Hematopoietic multipotent progenitor cell treated with erythropoietin and hydrocortisone succinate and interleukin-3 and kit ligand, for 6 days (in vitro differentiated cells): ENCODE measurements at places on chromosomes 1 and 21.

DNA sequence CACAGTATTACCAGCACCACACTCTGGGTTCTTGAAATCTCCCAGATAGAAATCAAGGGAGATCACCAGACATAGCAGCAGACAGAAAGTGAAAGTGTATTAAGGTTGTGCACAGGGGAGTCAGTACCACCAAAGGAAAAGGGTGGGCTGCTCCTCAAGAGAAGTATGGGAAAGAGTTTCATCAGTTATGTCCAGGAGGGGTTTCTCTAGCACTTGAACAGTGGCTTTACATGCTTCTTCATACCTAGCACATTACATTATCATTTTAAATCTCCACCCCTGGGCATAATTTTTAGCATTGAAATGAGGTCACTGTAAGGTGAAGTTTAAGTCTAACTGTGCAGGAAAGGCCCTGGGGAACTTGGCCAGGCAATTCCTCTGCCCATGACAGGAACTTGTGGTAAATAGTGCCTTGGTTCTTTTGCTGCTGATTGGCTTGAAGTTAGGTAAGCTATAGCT lies 601.0 kb downstream of the NUF2 start:
- peak; percentile 26 for DNase-seq

GRCh38 chr1:34529935-34530859 lies 224.7 kb upstream of the GJB5 start:
- no peak for DNase-seq

- no peak for DNase-seq
These were observed 192.9 kb downstream of the PCP4 start for GRCh38 chr21:40060083-40060677.

- no peak for DNase-seq
These were observed 149.1 kb downstream of the ZNF281 start for GRCh38 chr1:200260597-200261335.

- no peak for DNase-seq
These were observed 21.8 kb upstream of the C2CD2 start for GRCh38 chr21:41975391-41976272.

DNA sequence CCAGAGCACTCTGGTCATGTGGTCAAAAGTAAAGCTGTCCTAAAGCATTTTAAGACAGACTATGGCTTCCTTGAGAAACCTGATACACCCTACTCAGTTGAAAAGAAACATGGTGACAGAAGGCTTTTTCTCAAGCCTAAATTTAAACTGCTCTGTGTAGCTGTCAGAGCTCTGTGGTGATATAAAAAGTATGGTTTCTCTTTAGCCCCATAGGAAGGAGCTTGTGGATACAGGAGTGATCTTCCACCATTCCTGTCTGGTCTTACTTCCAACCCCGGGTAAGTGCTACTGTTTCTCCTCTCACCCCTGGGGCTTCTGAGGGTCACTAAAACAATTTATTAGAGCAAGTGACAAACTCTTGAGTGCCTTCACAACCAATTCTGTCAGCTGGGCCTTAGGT lies 8.5 kb downstream of the TP53BP2 start:
- no peak for DNase-seq

DNA sequence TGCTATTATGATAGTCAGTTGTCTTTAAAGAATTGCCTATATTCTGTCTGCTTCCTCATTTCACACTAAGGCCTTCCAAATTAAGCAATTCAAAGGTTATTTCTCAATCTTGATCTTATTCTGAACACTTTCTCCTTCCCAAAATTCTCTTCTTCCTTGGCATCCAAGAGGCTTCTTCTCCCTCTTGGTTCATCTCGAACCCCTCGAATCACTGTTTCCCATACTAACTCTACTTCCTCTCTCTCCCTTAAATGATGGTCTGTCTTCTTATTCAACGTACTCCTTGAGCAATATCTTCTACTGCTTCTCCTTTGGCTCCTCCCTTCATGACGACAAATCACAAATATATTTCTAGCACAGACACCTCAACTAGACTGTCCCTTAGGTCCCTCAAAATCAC lies 4.5 kb downstream of the COPA start:
- DNase-seq, result peak; percentile 13

DNA sequence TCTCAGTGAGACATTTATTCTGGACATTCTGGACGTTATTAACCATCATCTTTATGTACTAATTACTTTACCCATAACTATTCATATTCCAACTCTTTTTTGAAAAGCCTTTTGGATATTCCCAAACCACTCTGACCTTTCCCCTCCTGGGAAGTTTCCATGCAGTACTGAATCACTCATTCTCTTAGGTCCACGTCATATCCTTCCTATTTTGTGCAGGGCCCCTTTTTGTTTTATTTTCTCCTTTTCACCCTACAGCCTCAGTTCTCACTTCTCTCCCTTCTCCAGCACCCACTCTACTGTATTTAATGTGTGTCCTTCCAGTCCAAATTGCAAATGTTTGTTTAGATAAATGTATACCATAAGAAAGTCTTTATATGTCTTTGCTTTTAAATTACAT lies 16.4 kb upstream of the ATP1A1 start:
- no peak for DNase-seq

- DNase-seq, result no peak
These were observed 33.7 kb downstream of the DHX9 start for GRCh38 chr1:182872881-182873280.

- peak; percentile 44 for DNase-seq
These were observed 4.0 kb upstream of the SAMSN1 start for GRCh38 chr21:14550135-14550534.

DNA sequence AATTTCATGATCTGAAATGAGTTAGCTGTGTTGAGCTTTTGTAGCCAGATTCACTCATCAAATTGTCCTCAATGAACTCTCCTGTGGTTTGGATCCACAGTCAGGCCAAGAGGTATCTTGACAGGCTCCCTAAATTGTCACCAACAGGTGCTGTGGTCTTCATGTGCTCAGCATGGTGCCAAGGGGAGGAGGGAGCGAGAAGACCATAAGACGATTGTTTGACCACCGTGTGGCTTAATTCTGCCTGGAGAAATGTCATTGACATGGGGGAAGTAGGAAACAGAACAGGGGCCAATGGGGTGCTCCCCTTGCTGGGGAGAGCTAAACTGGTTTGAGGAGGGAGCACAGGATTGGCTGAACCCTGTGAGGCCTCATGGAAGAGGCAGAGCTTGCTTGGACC lies 219.3 kb downstream of the KCNJ6 start:
- no peak for DNase-seq

- DNase-seq, result no peak
These were observed 608.7 kb upstream of the PLXNA2 start for GRCh38 chr1:208852911-208853310.

DNA sequence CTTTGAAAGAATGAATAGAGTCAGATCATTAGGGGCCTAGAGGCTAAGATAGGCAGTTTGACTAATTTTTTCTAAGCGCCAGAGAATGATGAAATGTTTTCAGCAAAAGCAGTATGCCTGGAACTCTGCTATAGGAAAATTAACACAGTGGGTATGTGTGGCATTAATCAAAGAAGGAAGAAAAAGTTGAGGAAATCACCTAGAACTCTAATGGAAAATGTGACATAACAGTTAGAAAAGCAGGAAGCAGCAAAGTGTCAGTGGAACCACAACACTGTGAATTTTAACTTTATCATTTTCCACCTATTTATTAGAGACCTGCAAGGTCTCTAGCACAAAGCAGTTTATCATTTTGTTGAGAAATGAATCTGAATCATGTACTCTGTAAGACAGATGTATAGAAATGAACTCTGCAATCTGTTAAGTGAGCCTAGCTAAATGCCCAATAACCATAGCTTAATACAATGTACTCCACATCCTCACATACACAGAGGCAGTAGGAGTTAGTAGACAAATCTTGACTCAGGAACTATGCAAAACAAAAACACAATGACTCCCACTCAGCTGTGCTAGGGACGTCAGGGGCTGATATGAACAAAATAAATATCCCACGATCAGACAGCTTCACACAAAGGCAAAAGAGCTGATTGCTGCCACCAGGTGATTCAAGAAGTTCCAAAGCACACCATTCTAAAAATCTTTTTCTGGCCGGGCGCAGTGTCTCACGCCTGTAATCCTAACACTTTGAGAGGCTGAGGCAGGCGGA lies 500.7 kb upstream of the NFIA start:
- DNase-seq, result no peak

DNA sequence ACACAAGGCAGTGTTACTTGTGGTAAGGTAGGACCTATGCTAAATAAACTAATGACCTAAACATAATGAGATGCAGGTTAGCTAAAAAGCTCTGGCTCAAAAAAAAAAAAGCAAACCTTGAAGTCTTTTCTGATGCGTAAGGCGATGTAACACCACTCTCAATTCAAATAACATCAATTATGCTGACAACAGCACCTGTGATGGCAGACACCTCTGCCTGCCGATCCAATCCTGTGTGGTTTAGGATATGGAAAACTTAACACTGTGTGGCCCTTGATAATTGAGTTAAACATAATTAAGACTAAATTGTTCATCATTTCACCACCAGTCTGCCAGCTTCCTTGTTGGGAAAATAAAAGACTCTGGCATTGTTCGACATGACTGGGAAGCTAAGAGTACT lies 9.1 kb downstream of the RPAP2 start:
- no peak for DNase-seq

GRCh38 chr21:45821998-45822397 lies 159.6 kb upstream of the COL6A1 start:
- no peak for DNase-seq

GRCh38 chr1:179310721-179311120 lies 17.1 kb downstream of the SOAT1 start:
- no peak for DNase-seq

DNA sequence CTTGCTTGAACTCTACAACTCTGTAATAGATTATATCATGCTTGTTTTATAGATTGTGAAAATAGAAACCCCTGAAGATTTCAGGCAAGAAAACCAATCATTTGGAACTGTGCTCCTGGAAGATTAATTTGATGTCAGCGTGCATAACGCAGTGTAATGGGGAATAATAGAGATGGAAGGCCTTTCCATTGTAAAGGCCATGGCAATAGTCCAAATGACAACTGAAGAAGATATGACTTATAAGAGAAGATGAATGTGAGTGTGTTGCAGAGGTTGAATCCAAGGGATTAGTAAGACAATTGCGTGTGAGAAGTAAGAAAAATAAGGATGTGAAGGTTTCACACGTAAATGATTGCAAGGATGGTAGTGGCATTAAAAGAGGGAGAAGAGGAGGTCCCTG lies 285.0 kb downstream of the DUSP10 start:
- DNase-seq, result no peak

GRCh38 chr1:1181938-1182410 lies 8.3 kb downstream of the TTLL10 start:
- no peak for DNase-seq

DNA sequence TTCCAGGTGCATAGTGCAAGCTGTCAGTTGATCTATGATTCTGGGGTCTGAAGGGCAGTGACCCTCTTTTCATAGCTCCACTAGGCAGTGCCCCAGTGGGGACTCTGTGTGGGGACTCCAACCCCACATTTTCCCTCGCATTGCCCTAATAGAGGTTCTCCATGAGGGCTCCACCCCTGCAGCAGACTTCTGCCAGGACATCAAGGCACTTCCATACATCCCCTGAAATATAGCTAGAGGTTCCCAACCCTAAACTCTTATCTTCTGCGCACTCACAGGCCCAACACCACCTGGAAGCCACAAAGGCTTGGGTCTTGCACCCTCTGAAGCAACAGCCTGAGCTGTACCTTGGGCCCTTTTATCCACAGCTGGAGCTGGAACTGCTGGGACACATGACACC lies 65.7 kb upstream of the PKN2 start:
- no peak for DNase-seq

DNA sequence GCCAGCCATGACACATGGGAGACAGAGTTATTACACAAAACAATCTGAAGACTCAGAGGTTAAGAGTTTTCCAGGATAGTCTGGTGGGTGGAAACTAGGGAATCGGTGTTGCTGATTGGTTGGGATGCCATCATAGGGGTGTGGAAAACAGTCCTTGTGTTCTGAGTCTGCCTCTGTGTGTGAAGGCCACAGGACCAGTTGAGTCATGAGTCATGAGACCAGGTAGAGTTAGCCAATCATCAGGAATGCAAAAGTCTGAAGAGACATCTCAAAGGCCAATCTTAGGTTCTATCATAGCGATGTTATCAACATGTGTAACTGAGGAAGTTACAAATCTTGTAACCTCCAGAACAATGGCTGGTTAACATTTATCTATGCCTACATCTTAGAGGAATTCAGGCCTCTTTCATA lies 49.7 kb upstream of the NEK7 start:
- peak; percentile 40 for DNase-seq

- DNase-seq, result no peak
These were observed 35.7 kb downstream of the EDARADD start for GRCh38 chr1:236429715-236430274.

- DNase-seq, result no peak
These were observed 13.0 kb downstream of the GOLPH3L start for GRCh38 chr1:150683914-150684313.

GRCh38 chr1:43901196-43901961 lies 32.2 kb upstream of the ARTN start:
- DNase-seq, result no peak

DNA sequence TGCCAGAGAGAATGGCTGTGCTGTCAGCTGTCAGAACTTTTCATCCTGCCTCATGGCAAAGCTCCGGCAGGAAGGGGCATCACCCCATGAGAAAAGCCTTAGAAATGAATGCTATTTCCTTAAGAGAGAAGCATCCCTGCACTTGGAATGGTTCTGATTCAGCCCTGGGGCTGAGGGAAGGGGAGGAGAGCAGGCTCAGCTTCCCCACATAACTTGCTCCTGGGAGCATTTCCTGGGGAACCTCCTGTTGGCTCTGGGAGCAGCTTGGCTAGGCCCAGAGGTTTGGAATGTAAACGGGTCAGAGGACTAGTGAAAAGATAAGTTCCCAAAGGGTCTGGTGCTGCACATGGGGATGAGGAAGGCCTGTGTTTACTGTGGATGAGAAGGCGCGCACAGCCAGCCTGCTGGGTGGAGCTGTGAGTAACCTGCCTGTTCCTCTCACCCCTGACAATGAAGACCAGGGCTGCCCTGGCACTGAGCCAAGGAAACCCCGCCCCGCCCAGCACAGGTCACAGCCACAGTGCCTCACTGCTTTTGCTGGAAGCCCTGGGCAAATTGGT lies 5.0 kb downstream of the PRELP start:
- DNase-seq, result peak; percentile 45

GRCh38 chr1:222616525-222616924 lies 1.4 kb upstream of the MIA3 start:
- no peak for DNase-seq

DNA sequence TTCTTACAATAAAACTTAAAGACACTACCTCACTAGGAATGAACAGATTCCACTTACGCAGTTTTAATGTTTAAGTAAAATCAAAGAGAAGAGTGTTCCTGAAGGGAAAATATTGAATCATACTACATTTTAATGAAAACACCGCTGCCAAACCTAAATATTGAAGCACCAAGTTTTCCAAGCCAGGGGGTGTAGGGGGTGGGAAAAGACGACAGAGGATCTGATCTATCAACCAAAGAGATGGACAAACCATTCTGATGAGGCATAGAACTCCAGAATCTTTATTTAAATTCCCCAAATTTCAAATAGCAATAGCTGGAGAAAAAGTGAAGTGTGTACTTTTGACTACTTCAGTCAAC lies 1.2 kb downstream of the ELK4 start:
- no peak for DNase-seq

DNA sequence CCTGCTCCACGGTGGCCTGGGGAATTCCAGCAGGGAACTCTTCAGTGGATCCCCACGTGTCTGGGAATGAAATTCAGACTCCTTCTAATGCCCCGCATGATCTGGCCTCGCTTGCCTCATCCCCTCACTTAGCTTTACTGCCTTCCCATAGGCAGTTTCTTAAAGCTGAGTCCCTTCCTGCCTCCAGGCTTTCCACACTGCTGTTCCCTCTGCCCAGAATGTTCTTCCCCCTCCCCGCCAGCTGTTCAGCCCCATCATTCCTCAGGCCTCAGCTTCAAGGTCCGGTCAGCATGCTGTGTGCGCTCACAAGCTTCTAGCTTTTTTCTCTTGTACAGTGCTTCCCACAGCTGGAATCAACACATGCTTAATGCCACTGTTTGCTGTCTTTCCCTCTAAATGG lies 54.9 kb upstream of the WASF2 start:
- no peak for DNase-seq
